Midbrain (tissue), 1 donor: ENCODE measurements at places on chromosomes 3 and 15.

- no peak for DNase-seq
Measured at GRCh38 chr3:94460931-94461330, 398.1 kb downstream of the NSUN3 start.

- DNase-seq, result no peak
Measured at GRCh38 chr3:193868590-193868989, 267.4 kb upstream of the HES1 start.

DNA sequence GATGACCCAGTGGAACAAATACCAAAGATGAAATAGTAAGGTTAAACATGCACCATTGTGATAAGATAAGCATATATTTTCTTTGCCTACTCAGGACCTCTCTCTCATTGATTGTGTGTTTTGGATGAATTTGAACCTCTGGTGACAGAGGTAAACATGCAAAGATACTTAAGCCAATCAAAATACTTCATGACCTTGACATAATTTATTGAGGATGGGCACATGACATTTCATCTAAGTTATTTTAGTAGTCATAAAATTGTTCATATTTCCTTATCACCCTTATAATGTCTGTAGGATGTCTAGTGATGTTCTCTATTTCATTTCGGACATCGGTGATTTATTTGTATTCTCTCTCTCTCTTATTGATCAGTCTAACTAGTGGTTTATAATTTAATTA is 88.3 kb upstream of the WDR72 start:
- DNase-seq, result no peak

DNA sequence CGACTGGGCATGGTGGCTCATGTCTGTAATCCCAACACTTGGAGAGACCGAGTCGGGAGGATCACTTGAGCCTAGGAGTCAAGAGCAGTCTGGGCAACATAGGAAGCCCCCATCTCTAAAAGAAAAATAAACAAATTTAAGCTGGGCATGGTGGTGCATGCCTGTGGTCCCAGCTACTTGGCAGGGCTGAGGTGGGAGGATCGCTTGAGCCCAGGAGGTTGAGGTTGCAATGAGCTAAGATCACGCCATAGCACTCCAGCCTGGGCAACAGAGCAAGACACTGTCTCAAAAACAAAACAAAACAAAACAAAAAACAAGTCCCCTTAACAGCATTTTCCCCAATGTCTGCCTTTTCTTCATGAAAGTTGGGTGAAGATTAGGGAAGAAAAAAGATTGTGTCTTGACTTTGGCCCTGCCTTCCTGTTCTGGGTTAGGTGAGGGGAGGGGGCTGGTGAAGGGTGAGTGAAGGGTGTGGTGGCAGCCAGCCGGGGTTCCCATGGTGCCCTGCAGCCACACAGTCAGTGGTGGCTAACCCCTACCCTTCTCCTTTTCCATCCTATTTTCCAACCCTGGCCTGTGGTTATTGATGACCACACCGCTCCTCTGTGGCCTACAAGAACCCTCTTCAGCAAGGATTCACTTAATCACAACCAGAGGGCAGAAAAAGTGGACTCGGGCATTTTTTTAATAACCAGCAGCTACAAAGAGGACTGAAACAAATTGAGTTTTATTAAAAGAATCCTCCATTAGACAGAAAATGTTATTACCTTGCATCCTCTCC is 28.4 kb upstream of the SMAD3 start:
- DNase-seq, result no peak

DNA sequence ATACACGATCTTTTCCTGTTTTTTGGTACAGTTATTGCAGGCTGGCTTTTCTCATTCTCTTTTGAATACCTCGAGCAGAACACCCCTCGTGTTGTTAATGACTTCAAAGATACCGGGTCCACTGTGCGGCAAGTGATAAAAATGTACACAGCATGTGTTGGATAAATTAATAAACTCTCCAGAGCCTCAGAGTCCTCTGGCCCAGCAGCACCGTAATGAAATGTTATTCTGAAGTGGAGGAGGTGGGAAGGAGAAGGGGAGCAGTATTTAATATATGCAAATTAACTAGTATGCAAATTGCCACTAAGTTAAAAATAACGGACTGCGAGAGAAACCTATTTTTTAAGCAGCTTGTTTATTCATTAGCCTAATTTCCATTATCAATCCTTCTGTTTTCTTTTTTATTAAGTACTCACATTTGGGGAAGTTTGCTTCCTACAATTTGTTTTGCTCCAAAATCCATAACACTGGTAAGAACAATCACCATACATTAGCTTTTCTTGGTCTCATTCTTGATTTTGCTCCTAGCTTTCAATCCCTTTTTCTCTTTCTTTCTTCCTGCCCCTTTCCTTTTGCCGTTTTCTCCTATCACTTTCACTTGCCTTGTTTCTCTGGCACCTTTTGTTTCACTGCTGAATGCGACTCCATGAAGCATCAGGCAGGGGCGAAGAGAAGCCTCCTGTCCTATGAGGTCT is 462.3 kb upstream of the PPP2R3A start:
- DNase-seq, result no peak
